CD8-positive, alpha-beta memory T cell (primary cell): ENCODE measurements at places on chromosomes 16 and 17. TPM values are rescaled to one million over a fixed set of nuclear protein-coding genes. Genes with fewer than 3 reads are reported as not detected.

The KIF18B gene
- 27.1 TPM for total RNA-seq

The INTS2 gene
- 25.9 TPM for total RNA-seq

The ZNF624 gene
- 5.3 TPM for total RNA-seq

The RGS11 gene
- not detected for total RNA-seq

- peak; percentile 80 for DNase-seq
Observed at GRCh38 chr17:75753514-75754377, 11.2 kb downstream of the GALK1 start.

The EFCAB5 gene
- 1.2 TPM for total RNA-seq

GRCh38 chr16:85952197-85952596 lies 53.2 kb downstream of the IRF8 start:
- no peak for DNase-seq

DNA sequence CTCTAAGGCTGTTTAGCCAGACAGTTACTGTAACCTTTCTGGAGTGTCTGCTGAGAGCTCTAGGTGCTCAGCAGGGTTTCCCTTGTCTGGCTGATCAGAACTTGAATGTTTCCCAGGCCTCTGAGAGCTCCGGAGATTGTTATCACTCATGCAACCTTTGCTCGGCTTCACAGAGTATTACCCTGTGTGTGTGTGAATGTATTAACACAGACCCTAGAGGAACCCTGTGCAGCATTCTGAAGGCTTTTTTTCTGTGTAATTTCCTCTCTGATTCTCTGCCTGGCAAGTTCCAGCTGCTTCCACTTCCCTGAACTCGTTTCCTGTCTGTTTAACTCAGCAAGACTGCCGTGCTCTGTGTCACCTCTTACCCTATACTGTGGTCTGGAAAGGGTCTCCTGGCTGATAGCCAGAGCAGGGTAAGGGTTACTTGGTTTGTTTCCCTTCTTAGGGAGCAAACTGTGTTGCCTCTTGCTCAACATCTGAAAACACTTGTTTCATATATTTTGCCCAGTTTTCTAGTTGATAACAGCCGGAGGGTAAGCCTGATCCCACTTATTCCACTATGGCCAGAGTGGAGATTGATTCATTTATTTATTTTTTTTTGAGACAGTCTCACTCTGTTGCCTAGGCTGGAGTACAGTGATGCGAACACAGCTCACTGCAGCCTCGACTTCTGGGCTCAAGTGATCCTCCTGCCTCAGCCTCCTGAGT lies 21.7 kb downstream of the PRMT7 start:
- DNase-seq: no peak

The SCGB1C2 gene
- not detected for total RNA-seq
